ENCODE measurements at places on chromosomes 1 and 21.

- no peak for DNase-seq
Observed at GRCh38 chr1:170593173-170594011, 61.4 kb downstream of the GORAB start.

DNA sequence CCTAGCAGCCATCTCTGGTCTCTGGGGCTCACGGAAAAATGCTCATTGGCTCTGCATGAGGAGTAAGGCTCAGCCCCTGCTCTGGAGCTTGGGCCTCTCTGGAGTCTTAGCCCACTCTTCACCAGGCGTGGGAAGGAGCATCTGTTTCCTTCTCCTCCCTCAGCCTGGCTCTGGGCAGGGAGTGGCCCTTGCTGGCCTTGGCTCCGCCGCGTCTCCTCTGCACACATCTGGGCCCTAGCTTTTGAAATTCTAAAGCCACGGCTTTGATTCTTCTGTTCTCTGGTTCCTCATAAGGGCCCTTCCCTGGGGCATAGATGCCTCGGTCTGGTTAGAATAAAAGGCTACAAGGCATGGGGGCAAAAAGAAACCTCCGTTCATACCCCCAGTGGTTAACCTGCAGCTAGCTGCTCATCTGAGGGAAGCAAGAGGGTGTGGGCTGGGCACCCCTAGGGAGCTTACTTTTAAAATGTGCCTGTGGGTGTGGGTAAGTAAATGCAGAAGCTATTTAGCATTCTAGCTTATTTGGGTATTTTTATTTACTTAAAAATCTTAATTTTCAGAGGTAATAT is 145.6 kb downstream of the CAMTA1 start:
- no peak for DNase-seq

DNA sequence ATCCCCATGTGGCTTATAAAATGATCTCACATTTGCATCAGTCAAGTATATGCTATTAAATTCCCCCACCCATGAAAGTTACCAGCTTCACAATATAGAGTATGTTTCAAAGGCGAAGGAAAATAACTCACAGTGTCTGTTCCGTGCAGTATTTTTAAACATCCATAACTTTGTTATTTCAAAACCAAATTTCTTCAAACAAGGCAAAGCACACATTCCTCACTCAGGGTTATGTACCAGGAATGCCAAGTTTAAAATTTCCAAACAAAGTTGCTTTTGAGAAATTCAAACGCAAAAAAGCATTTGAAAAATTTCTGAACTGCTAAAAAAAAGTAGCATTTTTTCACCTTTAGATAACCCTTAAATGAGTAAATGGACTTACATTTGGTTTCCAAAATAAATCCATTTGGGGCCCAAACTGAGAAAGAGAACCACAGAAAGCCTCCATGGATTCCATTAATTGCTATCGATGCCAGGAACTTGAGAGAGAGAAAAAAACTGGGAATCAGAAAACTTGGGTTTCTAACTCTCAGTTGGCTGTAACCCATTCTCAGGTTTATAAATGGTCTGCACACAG is 149.5 kb downstream of the SLC30A10 start:
- DNase-seq = no peak

DNA sequence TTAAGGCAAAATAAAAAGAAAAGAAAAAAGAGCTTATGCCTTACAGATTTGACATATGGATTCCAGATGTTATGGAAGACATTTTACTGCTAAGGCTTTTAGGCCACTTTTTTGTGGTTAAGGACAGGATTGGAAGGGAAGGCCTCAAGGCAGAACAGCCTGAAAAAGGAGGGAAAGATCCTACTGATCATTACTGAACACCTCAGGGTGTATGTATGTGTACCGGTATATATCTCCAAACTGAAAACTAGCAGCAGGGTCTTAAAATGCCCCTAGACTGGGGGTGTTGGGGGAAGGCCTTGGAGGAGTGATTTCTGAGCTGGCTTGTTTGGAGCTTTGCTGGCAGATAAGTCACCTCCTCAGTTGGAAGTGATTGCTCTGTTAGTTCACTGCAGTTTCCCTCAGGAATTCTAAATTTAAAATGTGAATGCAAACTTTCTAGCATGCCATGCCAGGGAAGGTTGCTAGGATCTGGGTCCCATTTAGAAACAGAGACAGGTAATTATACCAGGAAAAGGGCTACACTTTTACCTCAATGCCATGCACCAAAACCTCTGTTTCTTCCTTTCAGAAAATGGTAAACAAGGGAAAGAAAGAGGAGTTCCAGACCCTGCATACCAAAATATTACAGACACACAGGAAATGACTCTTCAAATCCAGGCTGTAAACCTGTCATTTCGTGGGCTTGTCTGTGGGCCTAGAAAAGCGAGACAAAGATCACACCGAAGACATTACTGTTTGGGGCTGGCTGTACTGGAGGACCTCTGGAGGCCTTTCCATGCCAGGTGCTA is 15.0 kb downstream of the C1orf52 start:
- DNase-seq = no peak

DNA sequence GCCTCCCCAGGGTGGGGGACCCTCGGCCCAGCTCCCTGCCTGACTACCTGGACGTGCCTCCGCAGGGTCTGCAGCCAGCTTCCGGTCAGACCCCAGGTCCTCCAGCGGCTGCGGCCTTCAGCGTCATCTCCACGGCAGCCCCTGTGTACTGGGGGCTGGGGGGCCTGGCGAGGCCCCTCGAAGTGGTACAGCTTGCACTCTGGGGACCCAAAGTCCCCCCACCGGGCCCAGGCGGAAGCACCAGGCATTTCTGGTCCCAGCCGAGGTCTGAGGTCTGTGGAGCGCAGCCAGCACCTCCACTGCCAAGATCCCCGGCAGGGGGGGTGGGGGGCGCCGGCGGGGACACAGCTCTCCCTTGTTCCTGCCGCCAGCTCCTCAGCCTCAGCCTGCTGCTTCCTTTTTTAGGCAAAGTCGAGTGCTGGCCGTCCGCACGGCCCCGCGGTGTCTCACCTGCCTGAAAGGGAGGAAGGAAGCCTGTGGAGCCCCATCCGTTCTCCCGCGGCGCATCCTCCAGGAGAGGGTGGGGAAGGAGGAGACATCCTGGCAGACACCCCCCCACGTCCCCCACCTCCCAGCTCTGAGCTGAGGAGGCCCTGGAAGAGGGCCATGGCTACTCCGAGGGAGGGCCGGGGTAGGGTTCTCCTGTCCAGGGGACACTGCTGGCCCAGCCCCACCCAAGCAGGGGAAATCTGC is 1.2 kb upstream of the VWA1 start:
- peak; percentile 28 for DNase-seq

DNA sequence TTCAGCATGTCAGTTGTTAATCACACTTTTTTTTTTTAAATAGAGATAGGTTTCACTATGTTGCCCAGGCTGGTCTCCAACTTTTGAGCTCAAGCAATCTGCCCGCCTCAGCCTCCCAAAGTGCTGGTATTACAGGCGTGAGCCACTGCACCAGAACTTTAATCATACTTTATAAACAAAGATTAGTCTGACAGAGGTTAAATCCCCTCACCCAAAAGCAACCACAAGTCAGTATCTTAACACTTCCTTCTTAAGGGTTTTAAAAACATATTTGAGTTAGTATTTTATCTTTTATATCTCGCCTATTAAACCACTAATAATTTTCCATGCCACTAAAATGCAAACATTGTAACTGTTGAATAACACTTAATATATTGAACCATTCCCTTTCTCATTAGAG is 70.2 kb downstream of the COP1 start:
- no peak for DNase-seq

GRCh38 chr1:248804771-248805681 is 20.7 kb downstream of the SH3BP5L start:
- no peak for DNase-seq

DNA sequence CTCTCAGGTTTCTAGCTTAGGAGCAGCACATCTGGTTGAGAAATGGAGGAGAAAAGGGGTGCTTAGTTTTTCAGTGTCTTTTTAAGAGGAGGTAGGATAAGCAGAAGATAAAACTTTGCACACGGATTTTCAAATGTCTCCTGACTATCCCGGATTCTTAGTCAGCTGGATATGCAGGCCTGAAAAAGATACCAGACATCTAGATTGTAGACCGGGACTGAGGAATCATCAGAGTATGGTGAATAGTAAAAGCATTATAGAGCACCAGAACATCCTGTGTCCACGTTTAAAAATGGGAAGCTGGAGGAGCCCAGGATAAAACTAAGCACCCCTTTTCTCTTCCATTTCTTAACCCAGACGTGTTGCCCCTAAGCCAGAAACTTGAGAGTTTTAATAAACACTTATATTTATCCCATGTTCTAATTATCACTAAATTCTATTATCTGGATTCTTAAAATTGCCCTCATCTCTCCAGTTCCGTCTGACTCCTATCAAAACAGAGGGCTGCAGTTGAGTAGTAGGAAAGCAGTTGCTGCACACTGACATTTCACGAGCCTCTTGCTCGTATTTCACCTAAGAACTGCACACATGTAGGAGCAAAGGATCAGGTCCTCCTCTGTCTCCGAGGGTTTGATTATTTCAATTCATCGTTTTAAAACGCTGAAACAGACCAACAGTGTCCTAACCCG is 609 bp downstream of the PIGK start:
- no peak for DNase-seq

DNA sequence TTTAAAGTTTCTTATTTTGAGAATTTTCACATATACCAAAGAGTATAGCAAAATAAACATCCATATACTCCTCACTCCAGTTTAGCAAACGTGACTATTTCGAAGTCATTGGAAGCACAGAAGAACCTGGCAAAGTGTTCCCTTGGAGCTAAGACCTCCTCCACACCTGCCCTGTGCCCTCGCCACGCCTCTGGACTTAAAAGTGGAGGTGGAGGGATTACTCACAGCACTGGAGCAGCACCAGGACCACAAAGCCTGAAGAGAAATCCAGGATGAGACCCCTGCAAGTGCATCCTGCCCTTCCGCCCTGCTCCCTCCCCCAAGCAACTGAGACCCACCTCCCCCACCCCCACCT is 436 bp downstream of the CHI3L1 start:
- no peak for DNase-seq

- DNase-seq = no peak
Observed at GRCh38 chr1:175823406-175823805, 80.0 kb upstream of the TNR start.

GRCh38 chr1:15460708-15461095 is 4.2 kb downstream of the CELA2A start:
- DNase-seq = no peak

DNA sequence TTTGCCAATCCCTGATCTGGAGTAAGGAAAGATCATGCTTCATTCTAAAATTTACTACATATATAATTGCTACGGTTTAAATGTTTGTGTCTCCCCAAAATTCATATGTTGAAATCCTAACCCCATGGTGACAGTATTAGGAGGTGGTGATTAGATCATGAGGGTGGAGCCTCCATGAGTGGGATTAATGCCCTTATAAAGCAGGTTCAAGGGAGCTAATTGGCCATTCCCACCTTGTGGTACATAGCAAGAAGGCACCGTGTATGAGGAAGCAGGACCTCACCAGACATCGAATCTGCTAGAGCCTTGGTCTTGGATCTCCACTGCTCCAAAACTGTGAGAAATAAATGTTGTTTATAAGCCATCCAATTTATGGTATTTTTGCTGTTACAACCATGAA is 55.5 kb downstream of the GADD45A start:
- no peak for DNase-seq

DNA sequence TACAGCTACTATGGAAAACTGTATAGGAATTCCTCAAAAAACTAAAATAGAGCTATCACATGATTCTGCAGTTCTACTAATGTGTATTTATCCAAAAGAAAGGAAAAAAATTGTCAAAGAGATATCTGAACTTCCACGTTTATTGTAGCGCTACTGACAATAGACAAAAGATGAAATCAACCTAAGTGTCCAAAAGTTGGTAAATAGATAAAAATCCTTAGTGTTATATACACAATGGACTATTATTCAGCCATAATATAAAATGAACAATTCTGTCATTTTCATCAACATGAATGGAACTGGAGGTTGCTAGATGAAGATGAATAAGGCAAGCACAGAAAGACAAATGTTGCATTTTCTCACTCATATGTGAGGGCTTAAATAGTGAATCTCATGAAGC is 1492.1 kb downstream of the MRPL39 start:
- no peak for DNase-seq

DNA sequence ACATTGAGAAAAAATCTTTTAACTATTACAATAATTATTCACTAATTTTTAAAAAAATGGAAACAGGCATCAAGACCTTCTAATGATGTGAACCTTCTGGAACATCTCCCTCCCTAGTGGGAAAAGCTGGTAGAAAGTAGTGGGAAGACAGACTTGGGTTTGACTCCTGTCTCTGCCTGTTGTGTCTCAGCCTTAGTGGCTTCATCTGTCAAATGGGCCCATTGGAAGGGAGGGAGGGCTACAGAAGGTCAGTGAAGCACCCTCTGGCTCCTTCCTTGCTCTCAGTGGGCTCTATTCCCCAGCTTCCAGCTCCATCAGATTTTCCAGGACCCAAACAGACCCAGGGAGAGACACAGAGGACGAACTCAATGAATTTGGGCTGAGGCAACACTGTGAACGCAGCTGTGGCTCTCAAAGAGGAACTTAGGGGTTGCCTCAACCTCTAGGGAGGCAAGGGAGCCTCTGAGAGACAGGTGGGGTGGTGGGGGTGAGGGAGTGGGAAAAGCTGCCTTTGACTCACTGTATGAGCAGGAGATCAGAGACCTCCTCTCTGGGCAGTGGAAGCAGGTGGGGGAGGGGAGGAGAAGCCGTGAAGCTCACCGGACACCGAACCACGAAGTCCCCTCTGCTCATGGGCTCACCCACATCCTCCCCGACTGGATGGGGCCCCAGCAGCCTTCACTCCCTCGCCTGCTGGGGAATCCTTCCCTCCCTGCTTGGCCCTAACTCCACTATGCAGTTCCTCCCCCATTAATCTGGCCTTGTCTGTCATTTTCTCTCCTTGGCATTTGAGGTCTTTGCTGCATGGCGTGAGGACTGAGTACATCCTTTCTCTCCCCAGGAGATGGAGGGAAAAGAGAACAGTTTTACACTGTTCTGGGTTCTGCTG is 4.5 kb downstream of the CNR2 start:
- no peak for DNase-seq

GRCh38 chr1:6873298-6874015 is 88.2 kb downstream of the CAMTA1 start:
- no peak for DNase-seq

DNA sequence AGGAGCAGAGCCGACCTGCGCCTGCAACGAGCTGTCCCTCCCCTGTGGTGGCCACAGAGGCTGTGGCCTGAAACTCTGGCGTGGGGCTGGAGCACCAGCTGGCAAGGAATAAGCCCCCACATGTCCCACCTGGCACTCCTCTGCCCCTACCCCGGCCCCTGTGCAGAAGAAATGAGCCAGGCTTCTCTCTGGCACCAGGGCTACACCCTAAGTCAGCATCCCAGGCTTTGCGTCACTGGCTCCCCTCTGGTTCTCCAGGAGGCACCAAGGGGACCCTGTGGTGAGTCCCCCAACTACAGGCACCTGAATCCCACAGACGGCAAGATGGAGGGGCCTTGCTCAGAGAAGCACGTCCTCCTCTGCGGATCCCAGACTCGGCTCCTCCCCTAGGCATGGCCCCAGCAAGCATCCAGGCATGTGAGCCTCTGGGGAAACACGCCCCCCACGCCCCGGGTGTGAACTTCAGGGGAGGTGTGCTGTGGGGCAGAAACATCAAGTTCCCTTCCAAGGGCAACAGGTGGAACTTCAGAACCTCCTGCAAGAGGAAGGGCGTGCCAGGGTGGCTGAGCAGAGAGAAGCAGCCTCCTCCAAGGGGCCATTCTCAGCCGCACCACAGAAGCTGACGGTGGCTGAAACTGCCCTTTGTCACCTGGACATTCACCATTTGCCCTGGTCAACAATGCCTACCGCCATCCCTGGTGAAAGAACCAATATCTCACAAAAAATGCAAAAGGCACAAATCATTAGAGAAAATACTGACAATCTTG is 2.9 kb downstream of the KRTAP10-7 start:
- no peak for DNase-seq

- DNase-seq = peak; percentile 49
Observed at GRCh38 chr1:103106426-103107341, 1.6 kb downstream of the COL11A1 start.
